Stimulated activated CD4-positive, alpha-beta T cell treated with anti-CD3 and anti-CD28 coated beads, Interleukin-12 subunit alpha, Interleukin-12 subunit beta, amount 100 ng/mL, for 24 hours (primary cell): ENCODE measurements at places on chromosomes 13 and 19.

GRCh38 chr13:97234236-97234635, 12.1 kb downstream of the MBNL2 start:
- no peak for DNase-seq

DNA sequence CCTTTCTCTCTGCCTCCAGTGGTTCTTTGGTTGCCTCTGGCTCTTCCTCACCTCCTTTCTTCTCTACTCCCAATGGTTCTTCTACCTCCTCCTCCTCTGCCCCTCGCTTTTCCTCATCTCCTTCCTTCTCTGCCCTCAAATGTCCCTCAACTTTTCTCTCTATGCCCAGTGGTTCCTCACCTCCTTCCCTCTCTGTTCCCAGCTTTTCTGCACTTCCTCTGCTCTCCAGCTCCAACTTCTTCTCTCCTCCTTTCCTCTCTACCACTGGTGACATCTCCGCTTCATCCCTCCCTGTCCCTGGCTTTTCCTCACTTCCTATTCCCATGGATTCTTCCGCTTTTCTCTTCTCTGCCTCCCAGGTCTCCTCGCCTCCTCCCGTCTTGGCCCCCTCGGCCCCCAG, 7.8 kb downstream of the PALM3 start:
- no peak for DNase-seq

DNA sequence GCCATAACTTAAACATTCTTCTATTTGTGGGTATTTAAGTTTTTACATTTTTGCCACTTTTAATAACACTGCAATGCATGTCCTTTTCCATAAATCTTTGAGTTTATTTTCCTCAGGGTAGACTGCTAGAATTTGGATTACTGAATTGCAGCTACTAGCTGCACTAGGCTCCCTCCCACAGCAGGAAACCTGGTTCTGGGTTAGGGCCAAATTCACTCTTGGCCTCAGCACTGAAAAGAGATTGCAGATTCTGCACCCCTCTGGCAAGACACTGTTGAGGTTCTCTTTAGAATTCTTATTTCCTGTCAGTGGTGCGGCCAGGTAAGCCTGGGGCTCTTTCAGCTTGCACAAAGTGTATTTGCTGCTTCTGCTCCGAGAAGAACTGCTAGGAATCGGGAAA, 155.7 kb downstream of the ENOX1 start:
- DNase-seq = no peak

- no peak for DNase-seq
These were observed 221.1 kb upstream of the EDNRB start for GRCh38 chr13:78139765-78140164.

- no peak for DNase-seq
These were observed 140.2 kb downstream of the VWA8 start for GRCh38 chr13:41820581-41821237.

DNA sequence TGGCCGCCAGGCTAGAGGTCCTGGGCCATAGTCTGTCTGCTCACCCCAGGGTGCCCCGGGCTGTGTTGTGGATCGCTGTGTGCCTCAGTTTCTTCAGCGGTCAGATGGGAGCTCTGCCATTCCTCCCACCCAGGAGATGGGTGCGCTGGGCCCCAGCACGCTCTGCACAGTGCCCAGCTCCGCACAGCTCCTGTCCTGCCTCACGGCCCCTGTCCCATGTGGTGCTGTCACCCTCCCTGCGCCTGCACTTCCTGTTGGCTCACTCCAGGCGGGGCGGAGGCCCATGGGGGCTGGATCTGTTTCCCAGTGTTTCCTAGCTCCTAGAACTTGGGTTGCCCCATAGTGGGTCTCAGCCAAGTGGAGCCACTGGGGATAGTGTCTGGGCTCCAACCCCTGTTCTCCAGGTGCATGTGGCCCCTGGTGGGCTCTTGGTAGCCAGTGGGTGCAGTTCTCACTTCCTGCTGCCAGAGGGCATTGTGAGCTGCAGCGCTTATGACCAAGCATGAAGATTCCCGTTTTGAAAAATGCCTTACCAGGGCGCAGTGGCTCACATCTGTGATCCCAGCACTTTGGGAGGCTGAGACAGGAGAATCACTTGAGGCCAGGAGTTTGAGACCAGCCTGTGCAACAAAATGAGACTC, 69.8 kb downstream of the KDM4B start:
- no peak for DNase-seq

- DNase-seq = no peak
These were observed at the start of gene LILRA2 for GRCh38 chr19:54573330-54573872. Gene LILRA2, plus strand, starts transcription at chr19:54573790. Its CDS starts 89 bp downstream, at chr19:54573879.

- DNase-seq = no peak
These were observed 12.9 kb downstream of the SAE1 start for GRCh38 chr19:47143322-47144073.

DNA sequence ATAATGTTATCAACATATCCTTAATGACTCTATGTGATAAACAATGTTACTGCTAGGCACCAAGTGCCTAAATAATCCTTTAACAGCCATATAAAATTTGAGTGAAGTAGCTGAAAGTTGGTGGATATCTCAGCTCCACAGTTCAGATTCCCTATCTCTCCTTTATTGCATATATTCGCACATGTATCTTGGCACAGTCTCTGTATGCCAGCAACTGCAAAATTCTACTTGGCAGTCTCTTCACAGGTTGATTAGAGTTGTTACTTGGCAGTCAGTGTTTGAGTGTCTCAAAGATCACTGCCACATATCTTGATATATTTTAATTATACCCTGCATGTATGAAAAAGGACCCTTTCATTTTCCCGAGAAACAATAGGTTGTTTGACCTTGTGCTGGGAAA, 879.3 kb downstream of the OLFM4 start:
- DNase-seq = no peak

GRCh38 chr13:23766939-23767338, 122.3 kb downstream of the MIPEP start:
- DNase-seq = no peak

DNA sequence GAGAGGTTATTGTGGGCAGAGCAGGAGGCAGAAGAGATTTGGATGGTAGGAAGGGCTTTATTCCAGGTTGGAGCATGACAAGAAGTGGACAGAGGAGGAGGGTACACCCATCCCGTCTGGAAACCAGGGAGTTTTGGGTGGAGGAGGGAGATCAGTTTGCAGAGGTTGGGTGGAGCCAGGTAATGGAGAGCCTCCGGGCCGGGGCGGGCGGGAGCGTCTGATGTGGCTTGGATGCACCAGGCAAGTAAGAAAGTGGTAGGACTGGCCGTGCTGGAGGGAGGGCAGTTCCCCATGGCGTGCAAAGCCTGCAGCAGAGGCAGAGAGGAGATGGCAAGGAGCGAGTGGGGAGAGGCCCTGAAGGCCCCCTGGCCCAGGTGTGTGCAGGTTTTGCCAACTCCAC, 10.9 kb downstream of the IGFLR1 start:
- no peak for DNase-seq

DNA sequence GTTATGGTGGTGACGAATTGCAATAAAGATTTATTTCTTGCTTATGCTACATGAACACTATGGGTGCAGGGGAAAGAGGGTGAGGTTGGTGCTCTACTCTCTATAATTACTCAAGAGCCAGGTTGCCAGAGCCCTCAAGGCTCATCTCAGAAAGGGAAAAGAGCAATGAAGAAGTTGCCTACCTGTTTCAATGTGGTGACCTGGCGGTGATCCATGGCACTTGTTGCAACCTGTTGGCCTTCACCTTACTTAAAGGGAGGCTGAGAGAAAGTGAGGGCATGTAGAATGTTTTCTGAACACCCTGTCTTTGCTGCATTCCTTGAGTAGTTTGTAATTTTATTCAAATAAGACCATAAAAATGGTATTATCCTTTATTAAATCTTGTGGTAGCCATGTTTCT, 394.4 kb downstream of the GPC6 start:
- DNase-seq = no peak

GRCh38 chr19:54662730-54663129, at the start of gene LILRB4:
Gene LILRB4, plus strand, starts transcription at chr19:54662985. Its CDS starts 49 bp downstream, at chr19:54663034.
- DNase-seq = no peak

DNA sequence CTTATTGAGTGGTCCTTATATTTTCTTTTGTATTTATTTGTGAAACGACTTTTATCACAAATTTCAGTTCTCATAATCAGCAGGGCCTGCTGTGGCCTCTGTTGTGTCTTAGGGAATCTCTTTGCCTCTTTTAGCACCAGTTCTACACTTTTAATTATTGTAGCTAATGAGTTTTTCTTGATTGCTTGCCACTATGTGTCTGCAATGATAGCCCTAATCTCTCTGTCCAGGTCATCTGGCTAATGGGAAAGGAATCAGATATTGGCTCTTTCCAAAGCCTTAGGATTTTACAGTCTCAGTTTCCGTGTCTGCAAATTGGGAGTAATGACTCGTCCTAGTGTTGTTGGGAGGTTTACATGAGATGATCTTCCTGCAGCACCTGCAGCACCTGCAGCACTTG, 10.2 kb downstream of the WDFY2 start:
- DNase-seq = no peak

DNA sequence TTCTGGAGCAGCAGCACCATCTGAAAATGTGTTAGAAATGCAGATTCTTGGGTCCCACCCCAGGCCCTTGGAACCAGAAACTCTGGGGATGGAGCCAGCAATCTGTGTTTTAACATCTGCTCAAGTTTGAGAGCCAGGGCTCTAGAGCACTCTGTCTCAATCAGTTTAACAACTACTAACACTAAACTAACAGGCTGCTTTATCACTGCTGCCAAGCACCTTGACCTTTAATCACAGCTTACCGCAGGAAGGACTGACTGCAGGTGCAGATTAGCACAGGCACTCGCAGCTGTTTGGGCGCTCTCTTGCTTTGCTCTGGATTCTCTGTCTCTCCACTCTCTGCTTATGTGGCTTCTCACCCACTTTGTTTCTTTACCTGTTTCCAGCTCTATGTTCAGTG, 163.5 kb downstream of the MTUS2 start:
- DNase-seq = no peak

DNA sequence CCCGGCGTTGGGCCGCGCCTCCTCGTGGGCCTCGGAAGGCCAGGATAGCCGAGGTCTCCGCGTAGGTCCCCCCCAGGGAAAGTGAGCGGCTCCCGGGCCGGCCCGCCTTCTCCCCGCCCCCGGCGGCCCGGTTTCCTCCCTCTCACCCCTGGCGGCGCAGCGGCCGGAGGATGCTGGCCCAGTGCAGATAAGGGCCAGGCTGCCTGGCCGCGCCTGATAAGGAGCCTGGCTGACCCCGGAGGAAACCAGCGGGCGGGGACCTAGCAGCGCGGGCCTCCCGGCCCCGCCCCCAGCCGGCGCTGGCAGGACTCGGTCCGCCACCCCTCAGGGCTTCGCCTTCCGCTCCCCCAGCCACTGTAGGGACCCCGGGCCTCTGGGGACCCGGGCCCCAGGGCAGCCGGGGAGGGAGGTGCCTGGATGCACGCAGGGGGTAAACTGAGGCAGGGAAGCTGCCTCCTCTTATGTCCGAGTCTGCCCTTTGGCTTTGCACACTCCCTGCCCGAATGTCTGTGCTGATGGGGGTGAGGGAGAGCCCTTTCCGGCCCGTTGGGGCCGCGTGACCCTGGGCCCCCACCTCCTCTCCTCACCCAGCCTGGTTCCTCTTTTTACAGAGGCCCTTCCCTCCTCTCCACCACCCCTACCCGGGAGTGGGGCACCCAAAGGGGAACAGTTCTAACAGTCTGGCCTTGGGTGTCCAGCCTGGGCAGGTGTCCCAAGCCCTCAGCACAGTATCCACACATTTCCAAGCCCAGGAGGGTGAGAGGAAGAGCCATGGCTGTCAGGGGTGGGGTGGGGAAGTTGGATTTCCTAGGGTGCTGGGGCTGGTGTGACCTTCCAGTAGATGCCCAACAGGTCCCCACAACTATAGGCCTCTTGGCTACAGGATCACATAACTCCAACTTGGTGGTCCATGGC, at the start of gene LYL1:
LYL1 (minus strand) TSS at position 193 of the 915 bp plus-strand sequence. CDS start 1,687 bp downstream, outside the sequence.
- DNase-seq = no peak

GRCh38 chr19:4014541-4015491, 7.3 kb downstream of the PIAS4 start:
- DNase-seq = peak; percentile 33

DNA sequence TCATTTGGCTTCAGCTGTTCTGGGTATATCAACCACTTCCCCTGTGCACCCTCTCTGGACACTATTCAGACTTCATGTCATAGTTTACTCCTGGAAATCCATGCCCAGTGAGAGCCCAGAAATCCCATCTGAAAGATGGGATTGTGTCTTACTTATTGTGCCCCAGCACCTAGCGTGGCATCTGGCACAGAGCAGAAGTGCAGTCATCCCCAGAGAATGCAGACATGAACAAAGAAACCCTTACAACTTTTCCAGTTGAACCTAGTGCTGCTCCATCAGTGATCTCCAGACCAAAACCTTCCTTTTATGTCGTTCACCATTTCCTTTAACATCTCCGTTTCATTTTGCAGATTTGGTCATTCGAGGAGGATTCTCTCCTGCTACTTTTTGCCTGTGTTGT, 60.6 kb downstream of the MBNL2 start:
- DNase-seq = no peak

DNA sequence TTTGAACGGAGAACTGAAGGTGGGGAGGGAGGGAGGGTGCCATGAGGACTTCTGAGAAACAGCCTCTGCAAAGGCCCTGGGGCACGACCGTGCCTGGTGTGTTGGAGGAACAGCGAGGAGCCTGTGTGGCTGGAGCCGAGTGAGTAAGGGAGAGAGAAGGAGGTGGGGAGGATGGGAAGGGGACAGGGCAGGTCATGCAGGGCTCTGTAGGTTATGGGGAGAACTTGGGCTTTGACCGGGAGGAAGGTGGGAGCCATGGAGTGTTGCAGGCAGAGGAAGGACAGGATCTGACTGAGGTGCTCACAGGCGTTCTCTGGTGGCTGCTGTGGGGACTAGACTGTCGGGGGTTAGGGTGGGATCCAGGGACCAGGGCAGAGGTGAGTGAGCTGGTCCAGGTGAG, 6.7 kb downstream of the MPND start:
- no peak for DNase-seq

DNA sequence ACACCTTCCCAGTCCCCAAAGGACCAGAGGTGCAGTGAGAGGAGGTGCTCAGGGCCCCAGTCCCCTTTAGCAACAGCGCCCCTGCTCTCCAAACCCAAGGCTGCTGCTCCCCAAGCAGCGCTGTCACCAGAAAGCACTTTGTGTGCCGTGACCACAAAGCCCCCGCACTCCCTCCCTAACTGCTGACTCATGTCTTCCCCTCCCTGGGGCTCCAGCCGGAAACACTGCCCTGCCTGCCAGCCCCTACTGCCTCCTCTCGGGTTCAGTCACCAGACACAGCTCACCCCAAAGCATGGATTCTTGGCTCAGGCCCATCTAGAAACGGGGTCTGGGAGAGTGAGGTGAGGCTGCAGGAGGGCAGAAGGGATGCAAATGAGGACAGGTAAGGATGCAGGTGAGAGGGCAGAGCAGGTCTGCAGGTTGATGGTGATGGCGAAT, 4.9 kb upstream of the TNFSF14 start:
- peak; percentile 92 for DNase-seq
